ENCODE measurements at places on chromosomes 5 and 9.

GRCh38 chr9:120571443-120572257 lies 8.3 kb downstream of the CDK5RAP2 start:
- DNase-seq, result no peak

DNA sequence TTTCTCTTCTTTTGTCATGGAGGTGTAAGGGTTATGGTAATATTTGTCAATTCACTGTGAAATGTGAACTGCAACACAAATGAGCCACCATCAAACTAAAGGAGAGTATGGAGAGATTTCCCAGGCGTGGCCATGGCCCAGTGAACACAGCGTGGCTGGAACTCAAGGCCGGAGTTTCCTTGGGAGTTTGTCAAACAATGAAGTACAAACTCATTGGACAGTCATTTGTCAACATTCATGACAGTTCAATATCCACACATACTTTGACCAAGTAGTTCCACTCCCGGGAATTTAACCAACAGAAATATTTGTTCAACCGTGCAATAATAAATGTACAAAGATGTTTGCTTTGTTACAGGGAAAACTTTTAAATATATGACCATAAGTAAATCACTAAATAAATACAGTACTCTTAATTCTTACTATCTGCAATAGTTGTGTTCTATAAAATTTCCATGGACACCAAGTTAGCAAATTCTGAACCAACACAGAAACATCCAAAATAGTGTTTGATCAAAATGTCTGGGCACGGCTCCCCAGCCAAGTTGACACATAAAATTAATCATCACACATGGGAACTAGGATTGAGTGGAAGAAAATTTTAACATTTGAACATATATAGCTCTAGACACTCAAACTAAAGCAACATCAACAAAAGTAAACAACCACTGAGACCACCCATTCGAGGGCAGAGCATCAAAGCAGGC lies 87.1 kb downstream of the DIRAS2 start:
- DNase-seq, result no peak

DNA sequence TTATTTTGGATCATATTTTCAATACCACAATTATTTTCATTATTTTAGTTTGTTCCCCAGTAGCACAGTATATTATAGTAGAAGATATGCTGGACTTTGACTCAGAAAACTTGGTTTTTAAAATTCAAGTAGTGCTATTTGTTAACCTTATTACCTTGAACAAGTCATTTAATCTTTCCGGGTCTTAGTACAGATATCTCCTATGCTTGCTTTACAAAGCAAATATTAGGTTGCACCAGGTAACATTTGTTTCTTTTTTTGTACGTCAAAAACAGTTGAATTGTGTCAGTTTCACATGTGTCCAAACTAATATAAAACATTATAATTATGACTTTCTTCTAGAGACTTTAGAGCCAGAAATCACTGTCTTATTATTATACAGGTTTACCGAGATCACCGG lies 338.1 kb downstream of the ARL15 start:
- no peak for DNase-seq

- DNase-seq, result no peak
These were observed 8.7 kb downstream of the FGF1 start for GRCh38 chr5:142677198-142677597.

- no peak for DNase-seq
These were observed 37.8 kb downstream of the WDR36 start for GRCh38 chr5:111129938-111130337.

DNA sequence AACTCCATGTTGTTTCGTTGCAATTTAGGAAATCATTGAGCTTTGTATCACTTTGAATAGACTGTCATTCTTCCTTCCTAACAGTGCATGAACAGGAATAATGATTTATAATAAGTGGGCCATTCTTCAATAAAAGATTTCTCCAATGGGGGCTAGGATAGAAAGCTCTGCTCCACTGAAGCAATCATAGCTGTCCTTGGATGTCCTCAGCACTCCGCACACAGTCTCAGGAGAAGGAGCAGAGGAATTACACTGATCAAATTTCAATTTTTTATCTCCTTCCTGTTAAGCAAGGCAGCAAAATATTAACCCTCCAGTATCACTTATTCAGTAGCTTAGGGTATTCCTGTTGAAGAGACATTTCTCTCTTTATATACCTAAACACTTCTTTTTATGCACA lies 532.7 kb upstream of the ST8SIA4 start:
- no peak for DNase-seq

- DNase-seq, result no peak
These were observed 135.0 kb upstream of the CCDC152 start for GRCh38 chr5:42621662-42622061.

GRCh38 chr5:126052120-126052519 lies 371.1 kb upstream of the GRAMD2B start:
- DNase-seq, result no peak

GRCh38 chr9:27504259-27504658 lies 19.8 kb upstream of the IFNK start:
- no peak for DNase-seq

GRCh38 chr5:31362529-31362900 lies 169.0 kb downstream of the CDH6 start:
- DNase-seq, result no peak

- no peak for DNase-seq
These were observed 110.8 kb downstream of the SMARCA2 start for GRCh38 chr9:2125906-2126305.

- no peak for DNase-seq
These were observed 82.7 kb downstream of the SV2C start for GRCh38 chr5:76165711-76166374.

DNA sequence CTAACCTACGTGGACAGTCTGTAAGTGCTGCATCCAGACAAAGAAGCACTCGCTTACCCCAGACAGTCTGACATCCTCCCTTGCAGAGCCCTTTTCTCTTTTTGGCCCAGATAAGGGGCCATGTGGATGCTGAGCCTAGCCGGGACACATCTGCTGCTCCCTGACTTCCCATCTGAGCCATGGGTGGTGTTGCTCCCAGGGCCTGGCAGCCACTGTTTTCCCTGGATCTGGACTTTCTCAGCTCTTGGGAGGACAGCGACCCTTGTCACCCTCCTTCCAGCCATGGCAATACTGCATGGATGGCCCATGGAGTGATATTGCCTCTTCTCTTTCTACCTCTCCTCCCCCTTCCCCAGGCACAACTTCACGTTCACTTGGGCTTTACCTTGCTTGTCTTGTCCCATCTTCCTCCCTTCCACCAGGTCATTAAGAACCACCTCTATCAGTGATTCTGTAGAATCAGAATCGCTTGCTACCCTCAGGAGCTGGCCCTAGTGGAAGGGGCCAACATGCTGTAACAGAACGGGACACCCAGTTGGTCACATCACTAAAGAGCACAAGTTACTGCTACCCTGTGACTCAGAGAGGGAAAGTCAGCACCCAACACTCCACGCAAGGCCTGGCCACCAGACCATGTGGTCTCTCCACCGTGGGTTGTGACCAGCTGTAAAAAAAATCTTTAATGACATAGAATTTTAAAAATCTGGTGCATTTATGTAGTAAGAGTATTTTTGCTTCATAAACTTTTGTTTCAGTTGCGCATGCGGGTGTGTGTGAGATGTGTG lies 4.4 kb downstream of the NEURL1B start:
- DNase-seq, result no peak

- DNase-seq, result no peak
These were observed 55.6 kb downstream of the GPR21 start for GRCh38 chr9:123089040-123089439.

DNA sequence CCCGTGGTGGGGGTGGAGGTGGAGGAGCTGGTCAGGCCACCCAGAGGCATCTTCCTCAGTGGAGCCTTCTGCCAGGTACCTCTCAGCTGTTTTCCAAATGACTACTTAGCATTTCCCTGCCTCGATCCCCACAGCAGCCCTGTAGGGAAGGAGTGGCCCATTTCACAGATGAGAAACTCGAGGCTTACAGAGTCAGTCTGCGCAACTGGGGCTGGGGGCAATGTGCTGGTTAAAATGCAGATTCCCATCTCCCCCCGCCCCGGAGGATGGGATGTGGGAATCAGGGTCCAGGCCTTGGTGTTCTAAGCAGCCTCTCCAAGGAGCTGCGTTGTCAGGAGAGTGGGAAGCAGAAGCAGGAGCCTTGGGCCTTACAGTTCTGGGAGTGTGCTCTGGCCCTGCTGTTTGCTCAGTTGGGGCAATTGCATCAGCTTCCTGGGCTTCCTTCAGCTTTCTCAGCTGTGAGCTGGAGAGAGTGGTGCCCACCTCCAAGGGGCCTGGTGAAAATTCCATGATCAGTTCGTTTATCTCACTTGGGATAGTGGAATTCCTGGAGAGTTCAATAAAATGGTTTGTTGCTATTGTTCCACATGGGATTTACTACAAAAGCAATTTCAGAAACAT lies 19.4 kb downstream of the ERGIC1 start:
- DNase-seq, result no peak

DNA sequence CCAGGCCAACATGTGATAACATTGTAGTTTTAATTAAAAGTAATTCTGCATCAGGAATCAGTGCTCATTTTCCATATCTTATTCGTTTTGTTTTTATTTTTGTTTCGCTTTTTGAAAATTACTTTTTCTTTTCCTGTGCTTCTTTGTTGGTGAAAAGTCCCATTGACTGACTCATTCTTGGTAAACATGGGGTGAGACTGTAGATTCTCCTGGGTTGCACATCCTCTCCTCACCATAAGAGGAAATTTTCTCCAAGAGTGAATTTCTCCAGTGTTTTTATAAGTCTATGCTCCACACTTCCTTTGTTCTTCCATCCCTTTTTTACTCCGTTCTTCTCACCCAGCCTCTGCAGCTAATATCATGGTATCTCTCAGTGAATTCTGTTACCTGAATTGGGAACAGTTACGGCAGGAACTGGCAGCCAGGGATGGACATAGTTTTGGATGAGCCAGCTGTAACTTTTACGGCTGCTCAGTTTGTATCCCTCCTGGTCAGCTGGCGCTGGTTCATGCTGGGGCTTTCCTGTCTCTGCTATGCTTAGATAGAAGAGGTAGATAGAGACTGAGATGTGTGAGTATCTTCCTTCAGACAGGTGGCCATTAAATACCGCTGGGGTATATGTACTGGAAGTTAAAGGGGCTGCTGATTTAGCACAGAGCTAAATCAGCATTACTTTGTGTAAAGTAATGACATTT lies 80.0 kb downstream of the MAN2A1 start:
- no peak for DNase-seq

DNA sequence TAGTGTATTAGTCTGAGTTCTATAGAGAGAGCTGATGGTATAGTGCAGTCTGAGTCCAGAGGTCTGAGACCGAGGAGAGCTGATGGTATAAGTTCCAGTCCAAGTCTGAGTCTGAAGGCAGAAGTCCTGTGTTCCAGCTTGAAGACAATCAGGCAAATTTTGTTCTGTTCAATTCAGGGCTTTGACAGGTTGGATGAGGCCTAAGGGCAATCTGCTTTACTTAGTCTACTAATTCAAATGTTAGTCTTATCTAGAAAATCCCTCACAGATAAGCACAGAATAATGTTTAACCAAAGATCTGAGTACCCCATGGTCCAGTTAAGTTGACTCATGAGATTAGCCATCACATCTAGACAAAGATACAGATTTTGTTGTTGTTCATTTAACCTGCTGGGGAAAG lies 303.0 kb upstream of the KLF4 start:
- DNase-seq, result no peak

Measured in stimulated activated CD4-positive, alpha-beta T cell treated with anti-CD3 and anti-CD28 coated beads, Interleukin-1b, Interleukin-23, amount 100 ng/mL, for 1 hour (primary cell).